ENCODE measurements at places on chromosomes 1 and 21.

GRCh38 chr1:53359225-53359933, 31.5 kb upstream of the LRP8 start:
- H3K4me1 ChIP-seq = peaks cover 7% of the 10 kb centered on the region
- H3K4me3 ChIP-seq = no peak overlapping the region
- H3K36me3 ChIP-seq = peaks cover 6% of the 10 kb centered on the region
- peaks cover 11% of the 10 kb centered on the region for H3K27me3 ChIP-seq
- H3K27ac ChIP-seq = no peak overlapping the region

DNA sequence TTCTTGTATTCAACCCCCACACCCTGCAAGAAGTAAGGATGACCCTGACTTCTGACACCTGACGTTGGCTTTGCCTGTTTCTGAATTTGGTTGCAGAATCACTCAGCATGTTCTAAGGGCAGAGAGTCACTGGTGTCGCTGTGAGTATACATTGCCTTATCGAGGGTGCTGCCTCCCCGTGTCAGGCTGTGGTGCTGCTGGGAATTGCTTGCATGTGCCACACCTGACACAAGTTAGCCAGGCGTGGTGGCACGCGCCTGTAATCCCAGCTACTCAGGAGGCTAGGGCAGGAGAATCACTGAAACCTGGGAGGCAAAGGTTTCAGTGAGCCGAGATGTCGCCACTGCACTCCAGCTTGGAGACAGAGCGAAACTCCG, 45.9 kb downstream of the WDR4 start:
- H3K4me1 ChIP-seq = peaks cover 50% of the 10 kb centered on the region
- H3K36me3 ChIP-seq = no peaks in the 10 kb centered on the region
- no peaks in the 10 kb centered on the region for H3K27me3 ChIP-seq
- peak overlapping the region; percentile 83 for H3K27ac ChIP-seq
- peak; percentile 17 for DNase-seq
- H3K4me3 ChIP-seq = no peak overlapping the region

- H3K27me3 ChIP-seq = peaks cover 13% of the 10 kb centered on the region
- H3K4me1 ChIP-seq = no peaks in the 10 kb centered on the region
- no peak for DNase-seq
- no peak overlapping the region for H3K4me3 ChIP-seq
These were observed 407.9 kb upstream of the PKN2 start for GRCh38 chr1:88276163-88276562.

- peak overlapping the region; percentile 78 for H3K27ac ChIP-seq
- no peaks in the 10 kb centered on the region for H3K27me3 ChIP-seq
- peak overlapping the region; percentile 39 for H3K4me3 ChIP-seq
- H3K4me1 ChIP-seq = peaks cover 50% of the 10 kb centered on the region
These were observed 21.8 kb upstream of the COL9A2 start for GRCh38 chr1:40338745-40339419.

GRCh38 chr1:89529196-89529595, 4.6 kb downstream of the LRRC8B start:
- peaks cover 22% of the 10 kb centered on the region for H3K4me1 ChIP-seq
- no peak overlapping the region for H3K4me3 ChIP-seq
- H3K36me3 ChIP-seq = peaks cover 8% of the 10 kb centered on the region
- H3K27me3 ChIP-seq = no peaks in the 10 kb centered on the region
- no peak overlapping the region for H3K27ac ChIP-seq
- no peak for DNase-seq

GRCh38 chr1:78351551-78352216, 139.1 kb upstream of the PTGFR start:
- no peaks in the 10 kb centered on the region for H3K4me1 ChIP-seq
- H3K27ac ChIP-seq = no peak overlapping the region
- no peak for DNase-seq
- H3K36me3 ChIP-seq = no peaks in the 10 kb centered on the region
- no peak overlapping the region for H3K4me3 ChIP-seq
- H3K27me3 ChIP-seq = no peaks in the 10 kb centered on the region

DNA sequence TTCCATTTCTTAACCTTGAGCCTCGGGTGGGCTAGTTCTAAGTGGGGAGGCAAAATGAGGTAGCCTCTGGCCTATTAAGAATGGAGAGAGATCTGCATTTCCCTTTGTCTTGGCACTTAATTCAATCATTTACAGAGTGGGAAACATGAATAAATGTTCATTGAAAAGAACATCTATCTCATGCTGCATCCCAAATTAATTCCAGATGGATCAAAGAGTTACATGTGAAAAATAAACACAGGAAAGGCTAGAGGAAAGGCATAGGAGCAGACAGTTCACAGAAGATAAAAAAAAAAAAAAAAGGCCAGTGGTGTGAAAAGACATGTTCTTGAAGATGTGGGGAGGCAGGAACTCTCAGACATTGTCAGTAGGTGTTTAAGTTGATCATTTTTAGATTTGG, 35.7 kb upstream of the EPS8L3 start:
- H3K4me1 ChIP-seq = peaks cover 12% of the 10 kb centered on the region
- H3K36me3 ChIP-seq = no peaks in the 10 kb centered on the region
- H3K27ac ChIP-seq = no peak overlapping the region
- DNase-seq = no peak
- H3K27me3 ChIP-seq = peaks cover 11% of the 10 kb centered on the region
- no peak overlapping the region for H3K4me3 ChIP-seq

GRCh38 chr1:210237479-210237878, 4.9 kb downstream of the SERTAD4 start:
- H3K27me3 ChIP-seq = peaks cover 48% of the 10 kb centered on the region
- no peak for DNase-seq
- no peaks in the 10 kb centered on the region for H3K4me1 ChIP-seq
- H3K4me3 ChIP-seq = no peak overlapping the region

DNA sequence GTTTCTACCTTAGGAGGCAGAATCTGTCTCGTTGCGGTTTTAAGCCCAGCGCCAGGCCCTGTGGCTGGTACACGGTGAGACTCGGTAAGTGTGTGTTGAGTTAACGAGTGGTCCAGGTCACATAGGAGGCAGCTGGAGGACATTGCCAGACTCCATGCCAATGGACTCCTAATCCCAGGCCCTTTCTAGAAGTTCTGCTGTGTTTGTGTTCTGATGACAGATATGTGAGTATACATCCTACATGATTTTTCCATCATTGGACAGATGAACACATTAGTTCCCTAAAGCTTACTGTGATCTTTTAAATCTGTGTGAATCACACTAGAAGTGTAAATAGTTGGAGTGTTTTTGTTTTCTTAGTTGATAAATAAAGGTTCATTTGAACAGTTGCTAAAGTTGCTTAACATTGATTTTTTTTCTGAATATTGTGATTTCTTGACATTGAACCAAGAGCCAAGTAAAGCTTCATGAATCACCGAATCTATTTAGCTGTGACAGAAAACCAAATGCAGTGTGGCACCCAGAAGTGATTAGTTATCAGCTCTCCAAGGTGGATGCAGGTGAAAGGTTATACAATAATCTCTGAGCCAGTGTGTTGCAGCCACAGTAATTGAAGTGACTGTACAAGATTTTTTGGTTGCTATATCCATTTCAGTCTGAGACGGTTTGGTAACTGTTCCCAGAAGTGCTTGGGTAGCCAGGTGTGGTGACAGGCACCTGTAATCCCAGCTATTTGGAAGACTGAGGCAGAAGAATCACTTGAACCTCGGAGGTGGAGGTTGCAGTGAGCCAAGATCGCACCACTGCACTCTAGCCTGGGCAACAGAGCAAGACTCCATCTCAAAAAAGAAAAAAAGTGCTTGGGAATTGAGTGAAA, 46.3 kb downstream of the DOP1B start:
- no peak for DNase-seq
- H3K4me3 ChIP-seq = no peak overlapping the region
- peaks cover 14% of the 10 kb centered on the region for H3K36me3 ChIP-seq
- H3K27me3 ChIP-seq = no peaks in the 10 kb centered on the region

GRCh38 chr1:3651026-3651929, 1.0 kb upstream of the TP73 start:
- peaks cover under 1% of the 10 kb centered on the region for H3K36me3 ChIP-seq
- no peak for DNase-seq
- peaks cover 8% of the 10 kb centered on the region for H3K4me1 ChIP-seq

DNA sequence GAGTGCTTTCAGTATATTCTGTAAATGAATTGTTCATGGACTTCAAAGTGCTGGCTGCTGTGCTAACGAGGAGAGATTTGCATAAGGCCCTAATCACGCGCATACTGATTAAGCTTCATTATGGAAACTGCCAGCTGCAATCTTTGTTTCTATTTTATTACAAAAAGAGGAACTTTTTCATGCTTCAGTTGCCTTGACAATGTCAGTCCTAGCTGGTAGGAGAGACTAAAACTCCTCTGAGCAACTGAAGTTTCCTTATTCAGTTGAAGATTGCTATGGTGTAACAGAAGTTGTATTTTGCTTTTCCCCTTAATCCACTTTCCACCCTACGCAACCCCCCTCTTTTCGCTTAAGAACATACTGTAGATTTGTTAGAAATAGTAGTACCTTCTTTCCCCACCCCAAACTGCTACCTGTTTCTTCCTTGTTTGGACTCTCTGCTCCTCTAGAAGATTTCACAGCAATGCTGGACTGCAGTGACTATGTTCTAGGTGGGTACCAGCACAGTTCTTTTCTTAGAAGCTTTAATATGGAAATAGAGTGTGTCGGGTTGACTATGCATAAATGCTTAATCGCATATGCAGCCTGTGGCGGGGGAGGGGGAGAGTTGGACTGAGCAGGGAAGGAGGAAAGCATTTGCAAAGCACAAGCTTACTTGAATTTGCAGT, 108.3 kb downstream of the POU2F1 start:
- H3K36me3 ChIP-seq = peaks cover 32% of the 10 kb centered on the region
- H3K4me1 ChIP-seq = peaks cover 48% of the 10 kb centered on the region
- H3K4me3 ChIP-seq = peak overlapping the region; percentile 91
- peak; percentile 83 for DNase-seq

GRCh38 chr1:65572701-65573421, 152.4 kb downstream of the LEPR start:
- no peak for DNase-seq
- H3K4me1 ChIP-seq = no peaks in the 10 kb centered on the region
- no peak overlapping the region for H3K27ac ChIP-seq
- no peaks in the 10 kb centered on the region for H3K27me3 ChIP-seq
- no peaks in the 10 kb centered on the region for H3K36me3 ChIP-seq

- no peaks in the 10 kb centered on the region for H3K36me3 ChIP-seq
- DNase-seq = no peak
- no peak overlapping the region for H3K4me3 ChIP-seq
- H3K4me1 ChIP-seq = peaks cover 8% of the 10 kb centered on the region
These were observed 102.5 kb upstream of the CASZ1 start for GRCh38 chr1:10898921-10899320.

DNA sequence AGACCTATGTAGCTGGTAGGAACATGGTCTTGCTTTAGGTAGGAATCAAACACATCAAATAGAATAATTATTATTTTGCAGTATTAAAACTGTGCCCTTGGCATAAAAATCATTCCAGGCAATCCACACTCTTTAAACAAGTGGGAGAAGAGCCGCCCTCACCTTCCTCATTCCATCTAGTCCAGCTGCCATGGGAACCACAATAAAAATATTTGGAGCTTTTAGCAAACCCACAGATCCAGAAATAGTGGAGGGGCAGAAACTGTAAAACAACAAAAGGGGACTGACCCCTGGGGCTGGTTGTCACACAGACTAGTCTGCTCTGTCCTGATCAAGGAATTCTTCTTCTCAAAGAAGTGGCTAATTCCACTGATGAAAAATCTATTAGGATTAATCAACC, 61.6 kb downstream of the PTPRC start:
- peaks cover 40% of the 10 kb centered on the region for H3K36me3 ChIP-seq
- no peaks in the 10 kb centered on the region for H3K27me3 ChIP-seq
- H3K27ac ChIP-seq = peak overlapping the region; percentile 79

GRCh38 chr1:160131803-160132565, 16.4 kb downstream of the ATP1A2 start:
- DNase-seq = no peak
- no peak overlapping the region for H3K27ac ChIP-seq
- H3K4me1 ChIP-seq = peaks cover 3% of the 10 kb centered on the region
- H3K4me3 ChIP-seq = no peak overlapping the region
- H3K27me3 ChIP-seq = peaks cover 56% of the 10 kb centered on the region
- H3K36me3 ChIP-seq = no peaks in the 10 kb centered on the region

- H3K4me1 ChIP-seq = peaks cover 3% of the 10 kb centered on the region
- DNase-seq = no peak
- no peak overlapping the region for H3K27ac ChIP-seq
These were observed 19.9 kb upstream of the ERICH3 start for GRCh38 chr1:74693473-74693872.

GRCh38 chr1:116686723-116687352, 19.3 kb upstream of the IGSF3 start:
- DNase-seq = no peak
- H3K27me3 ChIP-seq = peaks cover 5% of the 10 kb centered on the region

DNA sequence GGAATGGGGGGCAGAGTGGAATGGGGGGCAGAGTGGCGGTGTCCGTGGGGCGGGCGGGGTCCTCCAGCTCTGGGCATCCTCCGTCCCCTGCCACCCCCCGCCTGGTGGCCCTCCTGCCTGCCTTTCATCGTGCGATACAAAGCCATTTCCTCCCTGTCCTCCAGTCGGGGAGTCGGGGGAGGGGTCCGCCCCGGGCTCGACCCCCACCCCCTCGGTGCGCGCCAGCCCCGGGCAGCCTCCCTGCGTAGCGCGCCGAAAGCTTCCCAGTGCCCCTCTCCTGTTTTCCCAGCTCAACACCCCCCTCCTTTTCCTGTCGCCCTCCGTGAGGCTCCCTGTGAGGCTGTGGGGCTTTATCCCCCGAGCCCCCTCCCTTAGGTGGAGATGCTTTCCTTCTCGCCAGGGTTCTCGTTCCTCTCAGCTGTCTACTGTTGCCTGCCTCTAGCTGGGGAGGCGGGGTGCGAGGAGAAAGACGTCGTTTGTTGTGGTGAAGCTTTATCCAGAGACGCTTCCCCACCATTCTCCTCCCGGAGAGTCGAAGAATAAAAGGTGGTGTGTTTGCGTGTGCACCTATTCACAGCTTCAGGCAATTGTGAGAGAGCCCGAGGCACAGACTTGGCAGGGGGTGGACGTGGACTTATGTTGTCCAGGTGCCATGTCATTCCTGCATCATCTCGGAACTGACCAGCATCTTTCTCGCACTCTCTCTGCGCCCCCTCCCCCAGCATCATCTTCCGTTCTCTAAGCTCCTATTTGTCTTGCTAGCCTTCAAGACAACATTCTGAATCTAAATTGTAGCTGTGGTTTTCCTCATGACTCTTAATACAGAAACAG, 848 bp downstream of the DNM3 start:
- H3K27me3 ChIP-seq = peaks cover 21% of the 10 kb centered on the region
- peak overlapping the region; percentile 49 for H3K27ac ChIP-seq
- H3K4me1 ChIP-seq = peaks cover 16% of the 10 kb centered on the region
- DNase-seq = peak; percentile 20
- peak overlapping the region; percentile 84 for H3K4me3 ChIP-seq
- no peaks in the 10 kb centered on the region for H3K36me3 ChIP-seq

DNA sequence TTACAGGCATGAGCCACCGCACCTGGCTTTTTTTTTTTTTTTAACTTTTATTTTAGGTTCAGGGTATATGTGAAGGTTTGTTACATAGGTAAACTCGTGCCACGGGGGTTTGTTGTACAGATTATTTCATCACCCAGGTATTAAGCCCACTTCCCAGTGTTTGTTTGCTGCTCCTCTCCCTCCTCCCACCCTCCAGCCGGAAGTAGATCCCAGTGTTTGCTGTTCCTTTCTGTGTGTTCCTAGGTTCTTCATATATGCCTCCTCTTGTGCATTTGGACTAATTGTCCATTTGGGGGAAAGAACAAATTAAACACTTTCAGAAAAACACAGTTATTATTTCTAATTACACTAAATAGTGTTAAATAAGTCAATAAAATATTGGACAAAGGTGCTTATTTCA, 1.1 kb upstream of the SLC2A7 start:
- DNase-seq = no peak
- H3K36me3 ChIP-seq = peaks cover 5% of the 10 kb centered on the region
- no peak overlapping the region for H3K27ac ChIP-seq
- no peaks in the 10 kb centered on the region for H3K27me3 ChIP-seq
- H3K4me1 ChIP-seq = no peaks in the 10 kb centered on the region
- no peak overlapping the region for H3K4me3 ChIP-seq

- H3K27me3 ChIP-seq = no peaks in the 10 kb centered on the region
- no peak within 1 kb of the TSS for H3K27ac ChIP-seq
- no peaks in the 10 kb centered on the region for H3K4me1 ChIP-seq
- no peaks in the 10 kb centered on the region for H3K36me3 ChIP-seq
These were observed at the start of gene FRRS1 for GRCh38 chr1:99766378-99766800. Gene FRRS1, minus strand, starts transcription at chr1:99766635. Its CDS starts 17,867 bp downstream, at chr1:99748768.
